Coronary artery (tissue), 2 donors: ENCODE measurements at places on chromosomes 4 and X.

DNA sequence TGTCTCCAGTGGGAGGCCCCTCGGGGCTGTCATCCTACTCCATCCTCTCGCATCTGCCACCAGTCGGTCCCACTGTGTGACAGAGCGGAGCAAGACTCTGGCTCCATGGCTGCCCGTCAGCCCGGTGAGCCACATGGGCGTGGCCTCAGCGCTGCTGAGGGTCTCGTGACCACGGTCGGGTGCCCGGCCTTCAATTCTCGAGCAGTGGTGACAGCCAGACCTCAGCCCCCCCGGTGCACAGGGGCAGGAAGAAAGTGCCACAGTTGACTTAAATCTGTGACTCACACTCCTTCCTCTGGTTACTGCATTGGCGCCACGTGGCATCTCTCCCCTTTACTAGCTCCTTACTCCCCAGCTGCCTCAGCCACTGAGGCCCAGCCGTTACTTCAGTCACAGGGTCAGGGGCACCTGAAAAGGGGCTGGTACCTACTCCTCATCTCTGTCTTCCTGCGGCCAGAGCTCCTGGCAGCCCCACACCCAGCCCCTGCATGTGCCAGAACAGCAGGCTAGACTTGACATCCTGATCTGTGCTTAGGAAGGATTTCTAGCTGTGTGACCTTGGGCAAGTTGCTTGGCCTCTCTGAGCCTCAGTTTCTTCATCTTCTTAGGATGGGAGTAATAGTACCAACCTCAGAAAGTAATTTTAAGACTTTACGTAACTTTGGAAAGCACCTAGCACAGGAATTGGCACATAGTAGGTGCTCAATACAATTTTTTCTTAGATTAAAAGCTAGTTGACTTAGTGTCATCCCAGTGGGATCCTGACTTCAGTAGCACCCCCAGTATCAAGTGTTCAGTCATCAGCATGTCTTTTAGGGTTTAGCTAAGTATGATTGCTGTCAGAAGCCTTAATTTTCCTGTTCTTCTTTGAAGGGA, 66.1 kb downstream of the TNIP2 start:
- no peak for DNase-seq

- no peak for DNase-seq
Measured at GRCh38 chr4:99824070-99824599, 7.5 kb downstream of the DAPP1 start.

- DNase-seq = no peak
Measured at GRCh38 chr4:102328045-102328444, 17.2 kb downstream of the SLC39A8 start.

DNA sequence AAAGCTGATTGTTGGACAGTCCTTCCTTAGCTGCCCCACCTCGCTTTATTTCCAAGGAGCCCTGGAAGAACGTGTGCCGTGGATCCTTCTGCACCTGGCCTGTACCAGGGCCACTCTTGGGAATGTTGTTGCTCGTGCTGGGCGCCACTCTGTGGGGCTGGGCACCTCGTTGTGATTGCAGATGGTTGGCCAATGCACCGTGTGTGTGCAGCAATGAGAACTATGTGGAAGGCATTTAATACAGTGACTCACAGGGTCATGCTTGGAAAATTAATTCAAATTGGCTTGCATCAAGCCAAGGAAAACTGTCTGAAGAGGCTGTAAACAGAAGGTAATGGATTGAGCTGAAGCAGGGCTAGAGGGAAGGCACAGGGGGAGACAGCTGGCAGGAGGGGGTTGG, 37.0 kb upstream of the CD99L2 start:
- DNase-seq = no peak

- DNase-seq = no peak
Measured at GRCh38 chrX:138648568-138648967, 62.9 kb downstream of the FGF13 start.

DNA sequence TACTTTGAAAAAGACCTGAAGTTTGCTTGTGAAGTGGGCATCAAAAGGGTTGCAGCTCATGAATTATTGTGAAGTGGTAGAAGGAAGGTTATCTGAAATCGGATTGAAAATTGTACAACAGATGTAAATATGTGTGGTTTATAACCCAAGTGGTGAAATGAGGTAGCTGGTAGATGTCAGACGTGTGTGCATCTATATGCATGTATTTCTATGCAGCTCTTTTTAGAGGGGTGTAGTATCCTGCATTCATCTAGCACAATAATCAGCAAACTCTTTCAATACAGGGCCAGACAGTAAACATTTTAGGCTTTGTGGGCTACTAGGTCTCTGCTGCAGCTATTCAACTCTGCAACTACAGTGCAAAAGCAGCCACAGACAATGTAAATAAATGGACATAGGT, 9.4 kb downstream of the ATRX start:
- DNase-seq = no peak

- DNase-seq = no peak
Measured at GRCh38 chr4:17085416-17085815, 187.0 kb upstream of the LDB2 start.

GRCh38 chr4:173522951-173523395, 7.1 kb downstream of the HAND2 start:
- DNase-seq = peak; percentile 70

GRCh38 chr4:71383984-71384383, 45.2 kb downstream of the SLC4A4 start:
- DNase-seq = no peak

GRCh38 chrX:100648458-100649417, 4.7 kb downstream of the SRPX2 start:
- DNase-seq = no peak

DNA sequence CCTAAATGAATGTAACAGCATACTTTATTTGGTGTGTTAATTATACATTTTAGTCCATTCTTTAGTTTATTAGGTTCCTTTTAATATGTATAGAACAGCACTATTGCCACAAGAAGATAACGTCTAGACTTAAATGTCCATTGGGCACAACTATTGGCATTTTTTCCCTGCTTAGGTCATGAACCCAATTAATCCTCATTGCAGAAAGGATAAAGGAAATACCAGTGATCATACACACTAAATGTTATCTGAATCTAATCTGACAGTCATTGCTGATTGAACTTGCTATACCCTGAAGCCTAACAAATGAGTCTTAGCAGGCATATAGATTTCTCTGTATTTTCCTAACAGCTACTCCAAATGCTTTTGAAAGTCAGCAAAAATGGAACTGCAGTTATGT, 2250.0 kb upstream of the AGA start:
- DNase-seq = no peak

GRCh38 chr4:2284161-2284933, 22.4 kb upstream of the MXD4 start:
- DNase-seq = no peak

DNA sequence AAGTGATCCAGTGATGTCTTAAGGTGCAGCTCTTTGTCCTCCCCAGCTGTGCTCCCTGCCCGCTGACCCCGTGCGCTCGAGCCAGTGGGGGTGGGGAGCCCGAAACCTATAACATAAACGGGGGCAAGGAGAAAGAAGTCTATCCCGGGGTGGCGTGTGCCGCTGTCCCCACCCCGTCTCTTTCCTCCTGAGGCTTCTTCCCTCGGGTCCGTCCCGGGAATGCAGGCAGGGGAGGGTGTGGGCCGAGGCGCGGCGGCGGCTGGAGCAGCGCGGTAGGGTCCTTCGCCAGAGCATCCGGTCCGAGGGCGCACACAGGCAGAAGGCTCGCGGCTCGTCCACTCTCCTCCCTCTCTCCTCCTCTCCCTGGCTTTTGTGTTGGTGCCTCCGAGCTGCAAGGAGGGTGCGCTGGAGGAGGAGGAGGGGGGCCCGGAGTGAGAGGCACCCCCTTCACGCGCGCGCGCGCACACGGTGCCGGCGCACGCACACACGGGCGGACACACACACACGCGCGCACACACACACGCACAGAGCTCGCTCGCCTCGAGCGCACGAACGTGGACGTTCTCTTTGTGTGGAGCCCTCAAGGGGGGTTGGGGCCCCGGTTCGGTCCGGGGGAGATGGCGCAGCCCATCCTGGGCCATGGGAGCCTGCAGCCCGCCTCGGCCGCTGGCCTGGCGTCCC, at the start of gene RAB33A:
RAB33A (plus strand) TSS at position 517 of the 681 bp plus-strand sequence; CDS start at position 618, 101 bp downstream.
- no peak for DNase-seq

DNA sequence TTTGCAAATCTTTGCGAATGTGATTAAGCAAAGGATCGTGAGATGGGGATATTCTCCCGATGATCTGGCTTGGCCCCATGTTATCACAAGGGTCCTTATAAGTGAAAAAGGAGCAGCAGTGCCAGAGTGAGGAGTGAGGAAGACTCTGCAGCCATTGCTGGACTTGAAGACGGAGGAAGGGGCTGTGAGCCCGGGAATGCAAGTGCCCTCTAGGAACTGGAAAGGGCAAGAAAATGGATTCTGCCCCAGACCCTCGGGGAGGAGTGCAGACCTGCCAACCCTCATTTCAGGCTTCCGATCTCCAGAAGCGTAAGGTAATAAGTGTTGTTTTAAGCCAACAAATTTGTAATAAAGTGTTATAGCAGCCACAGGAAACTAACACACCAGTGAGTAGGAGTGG, 76.3 kb downstream of the EVC start:
- peak; percentile 21 for DNase-seq

- DNase-seq = no peak
Measured at GRCh38 chrX:88558421-88558820, 188.6 kb upstream of the CPXCR1 start.

DNA sequence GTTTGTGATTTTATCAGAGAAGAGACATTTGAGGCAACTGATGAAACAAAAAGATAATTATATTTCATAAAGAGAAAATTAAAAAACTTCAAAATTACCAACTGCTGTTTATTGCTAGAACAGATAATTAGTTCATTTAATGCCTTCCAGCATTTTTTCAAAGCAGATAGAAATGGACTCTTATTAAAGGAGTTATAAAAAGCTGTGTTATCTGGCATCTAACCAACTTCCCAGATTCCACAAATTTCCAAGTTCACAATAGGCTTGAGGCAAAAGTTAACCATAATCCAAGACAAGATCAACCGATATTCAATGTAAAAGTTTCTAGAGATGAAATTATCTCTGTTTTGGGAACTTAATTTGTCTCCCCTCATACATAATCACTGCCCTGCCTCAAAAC, 152.4 kb downstream of the TSPAN5 start:
- no peak for DNase-seq

DNA sequence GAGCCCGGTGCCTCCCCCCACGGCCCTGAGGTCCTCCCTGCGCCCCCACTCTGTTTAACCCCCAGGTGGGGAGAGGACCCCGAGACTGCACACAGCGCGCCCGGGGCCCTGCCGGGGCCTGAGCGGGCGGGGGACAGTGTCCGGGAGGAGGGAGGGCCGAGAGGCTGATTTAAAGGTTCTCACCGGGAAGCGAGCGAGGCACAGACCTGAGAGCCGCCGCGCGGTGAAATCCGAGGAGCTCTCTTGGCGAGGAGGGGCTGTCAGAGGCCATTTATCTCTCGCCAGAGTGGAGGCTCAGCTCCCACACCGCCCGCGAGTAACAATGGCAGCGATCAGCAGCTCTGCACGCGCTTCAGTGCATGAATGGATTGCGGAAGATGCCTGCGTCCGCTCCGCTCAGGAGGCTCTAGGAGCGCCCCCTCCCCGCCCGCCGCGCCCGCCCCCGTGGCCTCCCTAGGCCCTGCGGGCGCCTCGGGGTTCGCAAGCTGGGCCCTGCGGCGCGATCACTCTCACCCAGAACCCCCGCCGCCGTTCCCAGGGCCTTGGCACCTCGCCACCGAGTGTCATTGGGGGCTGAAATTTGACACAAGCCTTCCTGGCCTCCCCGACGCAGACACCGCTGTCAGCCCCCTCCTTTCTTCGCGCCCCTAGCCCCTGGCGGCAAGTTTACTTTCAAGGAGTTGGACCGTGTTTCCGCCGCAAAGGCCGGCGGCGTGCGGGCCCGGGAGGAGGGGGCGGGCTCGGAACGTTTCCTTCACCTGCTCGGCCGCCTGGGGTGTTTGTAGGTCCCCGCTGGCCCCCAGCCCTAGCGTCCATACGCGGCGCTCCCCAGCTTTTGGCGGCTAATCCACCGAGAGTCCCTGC, 48.7 kb upstream of the BCOR start:
- no peak for DNase-seq

DNA sequence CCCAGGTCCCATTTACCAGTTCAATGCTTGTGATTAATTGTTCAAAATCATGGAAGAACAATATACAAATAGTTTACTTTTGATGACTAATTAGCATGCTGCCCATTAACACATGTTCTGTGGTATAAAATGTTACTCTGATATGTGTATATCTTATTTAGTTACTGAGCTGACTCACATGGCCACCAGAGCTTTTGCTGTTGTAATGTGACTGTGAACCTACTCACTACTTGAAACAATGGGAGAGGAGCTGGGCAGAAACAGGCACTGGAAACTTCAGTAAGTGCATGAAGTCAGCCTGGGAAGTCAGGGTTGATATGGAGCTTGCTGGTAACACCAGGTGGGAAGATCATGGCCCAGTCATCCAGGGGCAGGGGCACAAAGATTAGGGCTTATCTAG, 72.7 kb upstream of the MAD2L1 start:
- DNase-seq = no peak

DNA sequence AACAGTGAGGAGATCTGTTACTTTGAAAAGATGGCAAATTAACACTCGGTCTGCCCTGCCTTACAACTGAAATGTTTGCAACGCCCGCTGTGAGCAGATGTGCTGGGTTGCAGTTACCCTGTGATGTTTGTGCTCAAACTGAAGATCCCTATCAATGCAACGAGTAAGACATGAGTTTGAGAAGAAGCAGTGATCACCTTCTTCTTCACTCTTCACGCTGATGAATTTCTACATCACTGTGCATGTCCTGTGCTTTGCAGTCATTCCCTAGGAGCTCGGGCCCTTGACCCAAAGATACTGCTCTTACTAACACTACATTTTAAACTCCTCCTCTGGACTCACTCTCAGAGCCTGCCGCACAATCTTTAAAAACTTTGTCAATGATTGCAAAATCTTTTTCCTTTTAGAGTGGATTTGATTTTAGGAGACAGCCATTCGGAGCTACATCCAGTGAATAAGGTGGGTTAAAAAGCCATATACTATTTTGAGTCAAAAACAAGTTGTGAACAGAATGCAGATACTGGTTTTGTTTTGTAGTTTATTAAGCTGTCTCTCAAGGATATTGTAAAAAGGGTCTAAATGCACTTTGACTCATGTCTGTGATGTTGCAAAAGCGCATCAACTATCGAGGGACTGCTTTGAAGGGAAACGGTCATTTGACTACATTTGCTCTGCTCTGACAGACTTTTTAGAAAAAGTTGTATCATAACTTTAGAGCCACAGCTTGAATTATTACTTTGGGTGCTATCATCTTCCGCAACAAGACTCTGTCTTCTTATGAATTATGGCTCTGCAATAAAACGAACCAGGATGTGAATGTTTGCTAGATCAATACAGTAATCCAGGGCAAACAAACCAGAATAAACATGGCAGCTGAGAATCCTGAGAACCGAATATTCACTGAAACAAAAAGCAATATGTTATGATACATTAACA, 5.7 kb upstream of the RHOH start:
- no peak for DNase-seq

DNA sequence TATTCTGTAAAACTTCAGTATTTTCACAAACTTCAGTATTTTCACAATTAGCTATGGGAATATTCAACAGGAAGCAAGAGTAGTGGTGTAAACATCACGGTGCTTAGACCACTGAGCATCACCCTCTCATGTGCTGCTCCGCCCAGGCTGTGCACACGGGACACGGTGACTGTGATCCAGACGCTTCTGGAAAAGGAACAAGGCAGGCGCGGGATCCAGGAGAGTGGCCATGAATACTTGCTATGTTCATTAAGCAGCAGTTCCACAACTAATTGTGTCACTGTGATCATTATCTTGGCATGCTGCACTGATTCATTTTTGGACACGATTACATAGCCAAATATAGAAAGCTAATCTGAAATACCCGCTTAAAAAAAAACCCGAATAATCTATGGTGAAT, 19.6 kb upstream of the FAT1 start:
- DNase-seq = no peak
